ENCODE measurements at places on chromosomes 5 and 9.

DNA sequence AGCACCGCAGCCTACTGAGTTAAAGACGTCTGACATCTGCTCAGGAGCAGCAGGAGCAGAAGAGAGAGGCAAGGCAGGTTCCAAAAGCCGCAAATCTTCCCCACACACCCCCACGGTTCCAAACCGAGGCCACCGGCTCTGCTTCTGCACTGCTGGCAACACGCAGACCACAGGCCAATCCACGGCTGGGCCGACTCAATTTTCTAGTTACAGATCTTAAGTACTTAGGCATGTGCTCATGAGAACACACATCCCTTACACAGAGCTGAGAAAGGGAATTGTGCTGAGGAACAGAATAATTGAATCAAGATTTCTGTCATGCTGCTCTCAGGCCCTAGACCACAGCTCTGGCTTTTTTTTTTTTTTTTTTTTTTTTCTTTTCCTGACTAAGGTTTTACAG lies 32.6 kb downstream of the PAX5 start:
- DNase-seq = no peak

GRCh38 chr5:170296935-170297588 lies 515 bp downstream of the LCP2 start:
- DNase-seq = no peak

GRCh38 chr5:178289438-178289837 lies 56.8 kb upstream of the PHYKPL start:
- no peak for DNase-seq

- DNase-seq = peak; percentile 67
Measured at GRCh38 chr9:2260417-2261306, 245.5 kb downstream of the SMARCA2 start.

DNA sequence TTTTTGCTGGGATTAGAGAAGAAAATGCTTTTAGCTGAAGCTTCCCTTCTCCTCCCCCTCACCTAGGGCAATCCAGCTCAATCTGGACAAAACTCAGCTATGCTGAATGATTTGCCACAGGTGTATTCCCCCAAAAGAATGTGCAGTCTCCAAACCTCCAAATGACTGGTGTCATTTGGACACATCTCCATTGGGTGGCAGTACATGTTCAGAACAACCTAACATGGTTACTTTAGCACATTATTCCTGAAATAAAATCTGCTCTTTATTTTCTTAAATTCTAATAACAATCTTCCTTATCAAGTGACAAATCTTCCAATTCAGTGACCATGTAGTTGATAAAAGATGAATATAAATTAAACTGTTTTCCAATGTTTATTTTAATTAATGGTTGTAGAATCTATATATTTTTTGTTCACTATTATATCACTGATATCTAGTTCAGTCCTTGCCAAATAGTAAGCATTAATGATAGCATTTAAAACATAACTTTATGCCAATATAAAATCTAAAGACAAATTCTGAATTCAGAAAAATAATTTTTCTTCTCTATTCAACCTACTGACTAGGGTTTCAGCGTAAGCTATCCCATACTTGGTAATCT lies 61.3 kb upstream of the MOCS2 start:
- peak; percentile 58 for DNase-seq

DNA sequence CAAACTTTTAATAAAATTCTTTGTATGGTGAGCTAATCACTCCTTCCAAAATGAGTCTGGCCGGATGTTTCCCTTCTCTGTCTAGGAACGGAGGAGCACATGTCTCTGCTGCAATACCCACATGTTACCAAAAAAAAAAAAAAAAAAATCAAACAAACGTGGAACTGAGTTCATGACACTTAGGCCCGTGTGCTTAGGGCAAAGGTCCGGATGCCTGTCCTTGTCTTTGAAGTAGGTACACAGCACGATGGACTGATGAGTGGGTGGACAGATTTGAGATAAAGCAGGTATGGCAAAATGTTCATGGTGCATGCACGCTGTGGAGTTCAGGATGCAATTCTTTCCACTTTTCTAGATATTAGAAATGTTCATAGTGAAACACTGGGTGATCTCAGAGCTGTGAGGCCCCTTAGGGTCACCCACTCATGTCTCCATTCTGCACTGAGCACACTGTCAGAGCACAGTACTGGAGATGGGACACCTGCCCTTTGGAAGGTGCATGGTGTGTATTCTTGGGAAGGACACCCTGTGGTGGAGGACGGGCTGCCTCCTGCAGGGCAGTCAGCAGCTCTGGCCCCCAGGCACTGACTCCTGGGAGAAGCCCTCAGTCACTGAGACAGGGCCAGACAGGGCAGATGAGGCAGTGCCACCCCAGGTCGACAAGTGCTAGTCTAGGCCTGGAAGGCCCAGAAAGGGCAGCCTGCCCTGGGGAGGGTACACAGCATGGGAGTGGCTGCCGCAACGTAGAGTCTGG lies 43.6 kb downstream of the GADD45G start:
- no peak for DNase-seq

Measured in fibroblast of mammary gland (primary cell).